NCI-H226 (cell line): ENCODE measurements at places on chromosomes 11 and 22.
A peak's percentile ranks its signal among the peaks of the same experiment; 100 is the strongest.

DNA sequence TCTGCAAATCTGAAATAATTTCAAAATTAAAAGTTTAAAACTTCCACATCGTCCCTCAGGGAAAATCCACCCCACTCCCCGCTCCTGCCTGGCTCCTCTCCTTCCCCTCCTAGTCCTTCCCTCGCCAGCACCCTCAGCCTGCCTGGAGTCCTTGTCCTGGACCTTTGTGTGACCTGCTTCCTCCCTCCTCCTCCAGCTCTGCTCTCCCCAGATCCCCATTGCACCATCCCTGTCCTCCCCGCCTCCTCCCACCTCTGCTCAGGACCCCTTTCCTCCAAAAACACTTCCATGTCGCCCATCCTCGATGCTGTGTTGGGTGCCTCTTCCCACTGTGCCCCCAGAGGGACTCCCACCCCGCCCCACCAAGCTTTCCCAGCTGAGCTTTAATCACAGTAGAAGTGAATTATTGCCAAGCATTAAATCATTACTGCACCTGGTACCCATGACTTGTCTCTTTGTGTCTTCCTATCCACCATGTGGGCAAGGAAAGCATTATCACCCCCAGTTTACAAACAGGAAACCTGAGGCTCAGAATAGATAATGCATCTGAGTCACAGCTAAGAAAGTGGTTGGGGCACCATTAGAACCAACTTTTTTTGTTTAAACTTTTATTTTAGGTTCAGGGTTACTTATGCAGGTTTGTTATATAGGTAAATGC lies 2.4 kb upstream of the ZP1 start:
- DNase-seq = no peak

GRCh38 chr11:79412761-79413160 lies 28.1 kb downstream of the TENM4 start:
- DNase-seq = no peak

DNA sequence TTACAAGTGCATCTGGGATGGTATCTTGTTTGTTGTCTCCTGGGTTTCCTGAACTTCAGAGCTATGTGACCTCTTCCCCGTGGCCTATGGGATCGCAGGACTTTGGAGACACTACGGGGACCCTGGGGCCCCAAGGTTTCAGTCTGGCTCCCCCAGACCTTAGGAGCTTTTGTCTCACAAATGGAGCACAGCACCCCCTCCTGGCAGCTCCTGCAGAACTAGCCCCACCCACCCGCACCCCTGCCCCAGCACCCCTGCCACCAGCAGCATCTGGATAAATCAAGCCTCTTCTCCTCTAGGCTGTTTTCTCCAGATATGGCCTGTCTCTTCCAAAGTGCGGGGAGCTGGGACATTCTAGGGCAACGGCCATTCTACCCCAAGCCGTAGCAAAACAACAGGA lies 10.4 kb downstream of the RCOR2 start:
- no peak for DNase-seq

GRCh38 chr22:33789690-33790253 lies 130.5 kb downstream of the LARGE1 start:
- no peak for DNase-seq

DNA sequence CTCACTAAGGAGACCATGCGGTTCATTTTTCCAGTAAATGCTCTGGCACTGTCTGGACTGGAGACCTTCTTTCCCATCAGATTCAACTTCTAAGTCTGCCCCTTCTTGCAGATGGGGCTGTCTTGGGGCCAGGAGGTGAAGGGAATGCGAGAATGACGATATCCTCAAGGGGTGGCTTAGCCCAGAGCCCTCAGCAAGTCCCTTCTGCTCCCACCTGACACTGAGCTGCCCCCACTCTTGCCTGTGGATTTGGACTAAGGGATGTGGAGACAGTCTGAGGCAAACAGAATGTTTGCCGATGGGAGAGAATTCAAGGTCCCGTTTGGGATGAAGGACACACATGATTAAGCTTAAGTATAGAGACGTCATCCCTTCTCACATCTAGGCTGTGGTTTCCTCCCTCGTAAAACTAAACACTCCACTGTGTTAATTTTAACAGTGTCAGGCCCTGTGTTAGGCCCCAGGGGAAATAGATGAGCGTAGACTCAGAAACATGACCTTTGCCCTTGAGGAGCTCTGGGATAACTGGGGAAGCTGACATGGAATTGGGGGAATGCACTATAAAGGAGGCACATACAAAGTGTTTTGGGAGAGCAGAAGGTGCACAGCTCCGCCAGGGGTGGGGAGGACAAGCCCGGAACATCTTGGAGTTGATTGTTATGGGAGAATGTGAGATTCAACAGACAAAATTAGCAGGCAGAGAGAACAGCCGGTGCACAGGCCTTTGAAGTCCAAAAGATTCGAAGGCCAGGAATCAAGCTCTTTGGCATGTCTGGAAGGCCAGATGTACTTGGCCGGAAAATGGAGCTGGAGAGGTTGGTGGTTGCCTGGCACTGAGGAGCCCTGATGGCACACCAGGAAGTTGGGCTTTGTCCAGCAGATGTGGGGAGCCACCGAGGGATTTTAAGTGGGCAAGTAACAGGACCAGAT lies 71.6 kb downstream of the ST3GAL4 start:
- no peak for DNase-seq

DNA sequence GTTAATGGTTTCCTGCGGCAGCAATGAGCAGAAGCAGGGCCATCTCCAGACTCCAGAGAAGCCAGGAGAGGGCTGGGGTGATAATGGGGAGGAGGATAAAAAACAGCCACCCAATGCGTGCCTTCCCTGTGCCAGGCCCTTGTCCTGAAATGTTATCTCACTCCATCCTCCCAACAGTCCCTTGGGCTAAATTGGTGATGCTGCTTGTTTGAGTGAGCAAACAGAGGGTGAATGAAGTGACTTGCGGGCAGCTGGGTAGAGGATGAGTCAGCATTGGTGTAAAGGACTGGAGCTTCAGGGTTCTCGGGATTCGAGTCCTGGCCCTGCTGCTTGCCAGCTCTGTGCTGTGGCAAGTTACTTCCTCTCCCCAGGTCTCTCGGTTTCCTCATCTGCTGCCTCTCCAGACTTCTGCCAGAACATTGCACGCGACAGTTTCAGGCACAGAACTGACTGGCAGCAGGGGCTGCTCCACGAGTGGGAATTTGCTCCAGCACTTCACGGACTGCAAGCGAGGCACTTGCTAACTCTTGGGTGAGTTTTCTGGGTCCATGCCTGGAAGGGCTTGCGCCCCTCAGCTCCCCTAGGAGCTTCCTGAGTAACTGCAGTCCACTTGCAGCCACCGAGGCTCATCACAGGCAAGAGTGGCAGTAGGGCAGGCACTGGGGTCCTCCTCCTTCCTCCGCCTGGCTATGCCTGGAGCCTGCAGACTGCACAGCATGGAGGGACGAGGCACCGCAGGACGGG lies at the start of gene P2RY6:
Gene P2RY6, plus strand, starts transcription at position 403 of the 744 bp plus-strand sequence. CDS start 24,181 bp downstream, outside the sequence.
- DNase-seq = peak; percentile 39

DNA sequence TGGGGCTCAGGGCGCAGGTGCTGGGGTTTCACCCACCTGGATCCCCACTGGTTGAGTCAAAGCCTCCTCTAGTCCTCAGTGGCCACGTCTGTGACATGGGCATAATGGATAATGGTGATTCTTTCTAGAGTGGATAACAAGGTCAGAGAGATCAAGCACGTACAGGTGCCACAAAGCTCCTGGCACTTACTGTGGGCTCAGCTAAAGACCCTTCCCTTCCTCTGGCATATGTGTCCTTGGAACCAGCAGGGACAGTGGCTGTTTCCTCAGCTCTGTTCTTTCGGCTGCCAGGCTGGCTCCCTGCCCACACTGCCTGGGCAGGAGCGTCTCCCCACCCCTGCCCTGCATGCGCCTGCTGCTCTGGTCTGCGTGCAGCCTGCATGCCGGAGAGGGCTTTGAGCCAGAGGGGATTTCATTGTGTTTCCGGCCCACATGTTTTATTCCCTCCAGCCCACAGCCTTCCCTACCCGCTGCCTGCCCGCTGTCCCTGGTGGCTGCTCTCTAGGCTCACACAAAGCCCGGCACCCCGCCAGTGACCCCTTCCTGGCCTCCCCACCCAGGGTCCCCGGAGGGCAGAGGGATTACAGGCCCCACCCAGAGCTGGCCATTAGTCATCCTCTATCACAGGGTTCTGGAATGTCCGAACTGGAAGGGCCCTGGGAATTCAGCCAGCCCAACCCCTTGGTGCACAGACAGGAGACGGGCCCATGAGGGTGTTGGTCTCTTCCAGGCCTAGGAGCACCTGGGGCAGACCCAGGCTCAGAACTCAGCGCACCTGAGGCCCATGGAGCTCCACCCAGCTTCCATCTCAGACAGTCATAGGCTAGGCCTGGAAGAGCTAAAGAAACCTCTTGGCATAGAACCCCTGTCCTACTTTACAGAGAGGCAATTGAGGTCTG lies 55.3 kb upstream of the GCAT start:
- DNase-seq = peak; percentile 93

GRCh38 chr22:39617342-39617741 lies 46.8 kb downstream of the CACNA1I start:
- no peak for DNase-seq

DNA sequence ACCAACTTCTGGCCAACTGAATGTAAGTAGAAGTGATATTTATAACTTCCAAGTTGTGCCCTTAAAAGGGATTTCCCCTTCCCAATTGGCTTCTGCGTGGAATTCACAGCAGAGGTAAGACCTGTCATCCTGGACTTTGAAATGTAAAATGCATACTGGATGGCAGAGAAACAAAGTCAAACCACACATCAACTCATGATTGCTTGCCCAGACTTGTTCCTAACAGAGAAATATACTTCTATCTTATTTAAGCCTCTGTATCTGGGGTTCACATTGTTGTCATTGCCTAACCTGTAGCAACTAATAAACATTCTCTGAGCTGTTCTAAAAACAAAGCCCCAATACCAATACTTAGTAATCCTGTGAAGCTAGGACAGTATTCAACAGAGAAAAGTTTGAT lies 6.2 kb downstream of the ME3 start:
- DNase-seq = no peak
